Vagina (tissue), 2 donors: ENCODE measurements at places on chromosomes 6 and 20. TPM values are rescaled to one million over a fixed set of nuclear protein-coding genes. Genes with fewer than 3 reads are reported as not detected.

- no peaks in the 10 kb centered on the region for H3K27me3 ChIP-seq
- peak overlapping the region; percentile 99 for H3K27ac ChIP-seq
- H3K36me3 ChIP-seq = no peaks in the 10 kb centered on the region
- no peak for DNase-seq
Observed at GRCh38 chr20:36465109-36466080, 75.9 kb upstream of the MYL9 start.

DNA sequence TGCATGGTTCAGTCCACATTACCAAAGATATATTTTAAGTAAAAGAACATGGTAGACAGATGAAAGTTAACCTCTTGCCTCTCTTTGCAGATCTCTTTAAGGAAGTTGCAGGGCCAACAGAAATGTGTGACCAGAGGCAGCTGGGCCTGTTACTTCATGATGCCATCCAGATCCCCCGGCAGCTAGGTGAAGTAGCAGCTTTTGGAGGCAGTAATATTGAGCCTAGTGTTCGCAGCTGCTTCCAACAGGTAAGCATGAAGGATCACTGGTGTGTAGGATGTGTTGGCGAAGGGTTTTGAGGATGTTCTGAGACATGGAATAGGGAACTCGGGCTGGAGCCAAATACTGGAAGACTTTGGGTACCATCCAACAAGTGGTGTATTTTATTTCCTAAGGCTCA lies 508.6 kb downstream of the UTRN start:
- no peak for DNase-seq
- no peaks in the 10 kb centered on the region for H3K4me1 ChIP-seq
- no peak overlapping the region for H3K4me3 ChIP-seq

DNA sequence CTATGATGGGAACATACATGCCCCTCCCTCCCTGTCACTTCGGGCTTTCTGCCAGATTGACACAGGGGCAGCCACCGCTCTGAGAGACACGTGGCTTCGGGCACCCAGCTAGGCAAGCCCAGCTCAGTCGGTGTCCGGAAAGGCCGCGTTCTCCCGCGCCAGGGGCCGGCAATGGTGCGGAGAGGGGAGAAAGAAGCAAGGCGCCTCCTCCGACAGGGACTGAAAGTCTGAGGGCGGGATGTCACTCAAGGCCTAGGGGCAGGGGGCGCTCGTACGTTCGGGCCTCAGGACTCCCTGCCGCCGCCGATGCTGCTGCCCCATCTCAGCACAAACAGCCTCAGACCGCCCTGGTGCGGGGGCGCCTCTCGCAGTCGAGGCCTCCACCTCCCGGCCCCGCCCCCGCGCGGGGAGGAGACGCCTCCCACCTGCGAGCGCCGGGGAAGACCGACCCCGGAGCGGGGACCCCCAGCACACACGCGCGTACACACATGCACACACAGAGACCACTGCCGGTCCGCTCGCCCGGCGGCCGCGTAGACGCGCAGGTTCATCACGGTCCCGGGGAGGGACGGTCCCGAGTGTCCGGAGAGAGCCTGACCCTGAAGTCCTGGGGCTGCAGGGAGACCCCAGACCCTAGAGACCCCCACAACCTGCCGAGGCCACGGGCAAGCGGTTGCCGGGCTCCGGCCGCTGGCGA lies 1.9 kb downstream of the GRM4 start:
- H3K36me3 ChIP-seq = no peaks in the 10 kb centered on the region
- no peak for DNase-seq
- H3K27me3 ChIP-seq = peaks cover 7% of the 10 kb centered on the region
- H3K4me1 ChIP-seq = peaks cover 25% of the 10 kb centered on the region

GRCh38 chr6:39353698-39354315 lies 31.3 kb upstream of the KCNK16 start:
- H3K36me3 ChIP-seq = no peaks in the 10 kb centered on the region
- H3K4me3 ChIP-seq = no peak overlapping the region
- H3K27ac ChIP-seq = no peak overlapping the region
- H3K27me3 ChIP-seq = no peaks in the 10 kb centered on the region

DNA sequence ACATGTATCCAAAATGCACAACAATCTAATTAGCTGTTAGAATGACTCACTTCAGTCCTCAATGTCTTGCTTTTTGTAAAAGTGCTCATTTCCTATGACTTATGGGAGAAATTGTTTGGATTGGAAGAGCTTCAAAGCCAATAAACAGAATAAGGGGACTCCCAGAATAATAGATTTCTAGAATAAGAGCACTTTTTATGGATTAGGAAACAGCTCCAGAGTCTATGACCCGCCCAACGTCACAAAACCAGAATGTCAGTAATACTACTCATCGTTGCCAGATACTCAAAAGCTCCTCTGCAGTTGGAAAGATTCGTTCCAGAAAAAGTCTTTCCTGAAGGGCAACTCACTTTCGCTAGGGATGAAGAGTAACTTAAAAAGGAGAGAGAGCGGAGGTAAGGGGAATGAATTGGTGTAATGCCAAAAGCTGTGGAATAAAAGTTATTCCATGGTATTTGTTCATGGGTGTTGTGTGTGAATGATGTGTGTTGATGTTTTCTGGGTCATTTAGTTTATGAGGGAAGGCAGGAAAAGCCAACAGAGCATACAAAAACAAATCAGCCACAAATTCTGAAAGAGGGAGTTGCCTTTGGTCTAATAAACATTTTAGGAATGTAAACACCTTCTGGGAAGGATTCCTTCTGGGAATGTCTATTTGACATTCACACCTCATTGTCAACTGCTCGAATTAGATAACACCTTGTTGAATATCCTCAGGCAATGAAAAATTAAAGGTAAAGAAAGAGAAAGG lies 64.6 kb downstream of the SYNE1 start:
- peak overlapping the region; percentile 31 for H3K27ac ChIP-seq
- H3K27me3 ChIP-seq = no peaks in the 10 kb centered on the region
- no peaks in the 10 kb centered on the region for H3K36me3 ChIP-seq

DNA sequence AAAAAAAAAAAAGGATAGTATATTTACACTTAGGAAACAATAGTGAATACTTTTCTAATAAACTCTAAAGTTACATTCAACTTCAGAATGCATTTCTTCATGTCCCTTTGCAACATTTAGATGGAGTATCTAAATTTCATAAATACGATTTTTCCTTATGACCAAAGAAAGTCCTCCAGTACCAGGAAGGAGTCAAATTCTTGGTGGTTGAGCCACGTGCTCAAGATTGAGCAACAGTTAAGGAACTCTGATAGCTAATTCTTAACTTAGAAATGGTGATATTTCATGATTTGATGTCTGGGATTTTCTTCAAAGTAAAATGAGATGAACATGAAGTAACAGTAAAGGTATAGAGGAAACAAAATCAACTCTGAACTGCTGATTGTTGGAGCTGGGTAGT lies 92.7 kb downstream of the SASH1 start:
- H3K36me3 ChIP-seq = no peaks in the 10 kb centered on the region
- no peaks in the 10 kb centered on the region for H3K27me3 ChIP-seq
- DNase-seq = no peak
- no peak overlapping the region for H3K4me3 ChIP-seq
- H3K4me1 ChIP-seq = peaks cover 16% of the 10 kb centered on the region
- H3K27ac ChIP-seq = no peak overlapping the region

NOX3 gene
- total RNA-seq = not detected

- no peak for DNase-seq
- no peaks in the 10 kb centered on the region for H3K27me3 ChIP-seq
- H3K4me3 ChIP-seq = no peak overlapping the region
- H3K36me3 ChIP-seq = no peaks in the 10 kb centered on the region
Observed at GRCh38 chr20:4929686-4930397, 71.5 kb downstream of the SLC23A2 start.

REM1 gene
- 4.4 TPM for total RNA-seq

DNA sequence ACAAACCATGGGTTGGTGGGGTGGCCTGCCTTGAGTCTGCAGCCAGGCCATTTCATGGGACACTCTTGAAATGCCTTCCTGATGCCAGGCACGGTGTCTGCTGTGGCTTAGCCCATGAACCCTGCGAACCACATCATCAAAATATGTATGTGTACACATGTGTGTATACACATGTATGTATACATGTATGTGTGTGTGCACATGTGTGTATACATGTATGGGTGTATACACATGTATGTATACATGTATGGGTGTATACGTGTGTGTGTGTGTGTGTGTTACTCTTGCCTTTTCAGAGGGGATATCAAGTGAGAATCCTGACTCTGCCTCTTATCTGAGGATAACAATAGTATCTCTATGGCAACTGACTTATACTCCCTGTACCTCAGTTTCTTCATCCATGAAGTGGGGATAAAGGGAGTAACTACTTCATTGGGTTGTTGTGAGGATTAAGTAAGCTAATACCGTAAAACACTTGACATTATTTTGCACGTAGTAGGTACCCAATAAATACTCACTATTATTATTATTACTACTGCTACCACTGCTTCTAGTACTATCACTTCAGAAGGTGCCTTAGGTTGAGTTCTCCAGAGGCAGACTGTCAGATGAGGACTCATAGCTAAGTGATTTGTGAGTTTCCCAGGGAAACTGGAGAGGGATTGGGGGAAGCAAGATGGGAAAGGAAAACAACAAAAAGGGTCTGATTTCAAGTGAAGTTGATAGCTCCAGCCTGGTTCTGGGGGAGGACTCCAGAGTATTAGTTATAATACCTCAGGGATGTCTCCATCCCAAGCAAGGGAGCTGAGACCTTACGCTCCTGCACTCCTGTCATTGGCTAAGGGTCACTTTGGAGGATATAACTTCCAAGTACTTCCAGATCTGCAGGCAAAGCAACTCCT lies 110.5 kb downstream of the VEGFA start:
- H3K4me3 ChIP-seq = no peak overlapping the region
- H3K27ac ChIP-seq = no peak overlapping the region
- no peak for DNase-seq
- H3K27me3 ChIP-seq = no peaks in the 10 kb centered on the region

- no peaks in the 10 kb centered on the region for H3K36me3 ChIP-seq
- H3K4me3 ChIP-seq = no peak overlapping the region
- peaks cover 28% of the 10 kb centered on the region for H3K27me3 ChIP-seq
Observed at GRCh38 chr20:21395051-21395665, 2.2 kb downstream of the NKX2-4 start.

GRCh38 chr6:31083742-31084354 lies 28.5 kb downstream of the C6orf15 start:
- no peaks in the 10 kb centered on the region for H3K27me3 ChIP-seq
- peaks cover 12% of the 10 kb centered on the region for H3K4me1 ChIP-seq
- H3K4me3 ChIP-seq = no peak overlapping the region
- H3K27ac ChIP-seq = no peak overlapping the region
- H3K36me3 ChIP-seq = no peaks in the 10 kb centered on the region

DNA sequence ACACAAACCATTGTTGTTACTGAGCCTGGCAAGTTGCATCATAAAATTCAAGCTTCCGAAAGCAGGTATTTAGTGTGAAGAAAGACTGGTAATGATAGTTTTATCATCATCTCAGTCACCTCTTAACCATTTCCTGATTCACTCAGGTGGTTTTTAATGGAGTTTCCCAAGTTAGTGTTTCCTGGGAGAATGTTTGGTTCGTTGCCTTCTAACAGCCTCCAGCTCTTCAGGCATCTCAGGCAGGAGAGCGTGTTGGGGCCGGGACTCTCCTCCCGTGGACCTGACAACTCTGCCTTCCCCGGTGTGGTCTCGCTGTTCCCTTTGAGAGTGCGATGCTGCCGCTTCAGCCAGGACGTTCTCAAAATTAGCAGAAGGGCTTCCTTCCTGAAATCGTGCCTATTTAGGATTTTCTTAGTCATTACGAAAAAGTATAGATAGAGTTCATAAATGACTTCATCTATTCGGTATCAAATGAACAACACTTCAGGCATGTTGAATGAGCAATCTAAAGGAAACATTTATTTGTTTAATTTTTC lies 105.0 kb upstream of the QKI start:
- no peaks in the 10 kb centered on the region for H3K27me3 ChIP-seq
- no peaks in the 10 kb centered on the region for H3K4me1 ChIP-seq
- no peak overlapping the region for H3K27ac ChIP-seq

DNA sequence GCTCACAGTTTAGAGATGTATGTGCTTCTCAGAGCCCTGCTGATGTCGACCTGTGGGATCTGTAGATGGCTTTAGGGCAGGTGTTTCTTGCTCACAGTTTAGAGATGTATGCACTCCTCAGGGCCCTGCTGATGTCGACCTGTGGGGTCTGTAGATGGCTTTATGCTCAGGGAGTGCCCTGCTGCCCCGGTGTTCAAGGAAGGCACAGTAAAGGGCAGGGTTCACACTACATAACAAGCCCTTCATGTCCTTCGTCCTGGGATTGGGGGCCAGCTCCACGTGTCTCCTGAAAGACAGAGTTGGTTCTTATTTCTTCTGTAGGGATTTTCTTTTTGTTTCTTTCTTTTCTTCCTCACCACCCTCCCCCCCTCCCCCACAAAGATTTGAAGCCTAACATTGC lies 91.1 kb downstream of the SMOC2 start:
- no peak overlapping the region for H3K27ac ChIP-seq
- no peak overlapping the region for H3K4me3 ChIP-seq
- no peaks in the 10 kb centered on the region for H3K4me1 ChIP-seq
- H3K36me3 ChIP-seq = no peaks in the 10 kb centered on the region
- H3K27me3 ChIP-seq = no peaks in the 10 kb centered on the region
- DNase-seq = no peak

GRCh38 chr6:13014504-13015378 lies 298.2 kb downstream of the PHACTR1 start:
- no peak for DNase-seq
- peaks cover 23% of the 10 kb centered on the region for H3K4me1 ChIP-seq
- no peaks in the 10 kb centered on the region for H3K27me3 ChIP-seq
- no peak overlapping the region for H3K27ac ChIP-seq

DNA sequence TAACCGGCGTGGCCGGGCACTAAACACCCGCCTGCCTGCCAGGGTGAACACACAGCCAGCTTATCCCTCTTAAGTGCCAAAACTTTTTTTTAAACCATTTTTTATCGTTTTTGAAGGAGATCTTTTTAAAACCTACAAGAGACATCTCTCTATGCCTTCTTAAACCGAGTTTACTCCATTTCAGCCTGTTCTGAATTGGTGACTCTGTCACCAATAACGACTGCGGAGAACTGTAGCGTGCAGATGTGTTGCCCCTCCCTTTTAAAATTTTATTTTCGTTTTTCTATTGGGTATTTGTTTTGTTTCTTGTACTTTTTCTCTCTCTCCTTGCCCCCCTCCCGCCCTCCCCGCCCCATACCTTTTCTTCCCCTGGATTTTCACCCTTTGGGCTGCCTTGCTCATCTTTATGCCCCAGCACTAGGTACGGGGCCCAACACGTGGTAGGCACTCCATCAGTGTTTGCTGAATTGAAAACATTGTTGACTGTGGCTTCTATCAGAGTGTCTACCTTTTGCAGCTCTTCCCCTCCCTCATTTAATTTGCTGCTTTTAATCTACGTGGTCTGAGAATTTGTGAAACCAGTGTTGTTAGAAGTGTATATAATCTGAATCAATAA lies 1.5 kb downstream of the ZCCHC3 start:
- no peaks in the 10 kb centered on the region for H3K27me3 ChIP-seq
- peak overlapping the region; percentile 96 for H3K27ac ChIP-seq
- H3K4me1 ChIP-seq = peaks cover 44% of the 10 kb centered on the region
- no peaks in the 10 kb centered on the region for H3K36me3 ChIP-seq

- H3K27ac ChIP-seq = no peak overlapping the region
- no peak for DNase-seq
- peak overlapping the region; percentile 58 for H3K4me3 ChIP-seq
- H3K4me1 ChIP-seq = peaks cover 37% of the 10 kb centered on the region
- H3K36me3 ChIP-seq = no peaks in the 10 kb centered on the region
- H3K27me3 ChIP-seq = no peaks in the 10 kb centered on the region
Observed at GRCh38 chr6:72622094-72622940, 453 bp downstream of the KCNQ5 start.

BMP5 gene
- not detected for total RNA-seq
